Chondrocyte (in vitro differentiated cells): ENCODE measurements at places on chromosomes 16 and 17. TPM values are rescaled to one million over a fixed set of nuclear protein-coding genes. Genes with fewer than 3 reads are reported as not detected.

- no peak for DNase-seq
Measured at GRCh38 chr16:10776280-10776679, 32.6 kb downstream of the NUBP1 start.

DNA sequence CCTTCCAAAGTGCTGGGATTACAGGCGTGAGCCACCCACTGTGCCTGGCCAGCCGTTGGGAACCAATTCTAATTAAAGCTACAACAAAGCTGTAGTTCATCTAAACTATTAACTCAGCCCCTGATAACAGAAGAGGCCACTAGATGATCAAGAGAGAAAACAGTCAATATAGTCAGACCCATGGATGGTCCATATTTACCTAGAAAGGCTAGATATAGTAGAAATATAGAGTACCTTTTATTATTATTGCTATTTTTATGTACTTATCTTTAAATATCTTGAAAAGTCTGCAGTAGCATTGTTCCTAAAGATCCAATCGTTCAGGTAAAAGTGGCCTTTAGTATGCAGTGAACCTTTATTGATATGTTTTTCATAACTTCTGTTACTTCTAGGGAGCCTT, 43.2 kb downstream of the RNF213 start:
- peak; percentile 8 for DNase-seq

GRCh38 chr16:76511203-76511602, 234.0 kb downstream of the CNTNAP4 start:
- DNase-seq: no peak

GRCh38 chr16:19940195-19940594, 55.5 kb upstream of the GPRC5B start:
- no peak for DNase-seq

GRCh38 chr17:16882243-16882925, 89.5 kb downstream of the TNFRSF13B start:
- DNase-seq: no peak

- DNase-seq: no peak
Measured at GRCh38 chr17:56751145-56751738, 82.5 kb downstream of the C17orf67 start.

DNA sequence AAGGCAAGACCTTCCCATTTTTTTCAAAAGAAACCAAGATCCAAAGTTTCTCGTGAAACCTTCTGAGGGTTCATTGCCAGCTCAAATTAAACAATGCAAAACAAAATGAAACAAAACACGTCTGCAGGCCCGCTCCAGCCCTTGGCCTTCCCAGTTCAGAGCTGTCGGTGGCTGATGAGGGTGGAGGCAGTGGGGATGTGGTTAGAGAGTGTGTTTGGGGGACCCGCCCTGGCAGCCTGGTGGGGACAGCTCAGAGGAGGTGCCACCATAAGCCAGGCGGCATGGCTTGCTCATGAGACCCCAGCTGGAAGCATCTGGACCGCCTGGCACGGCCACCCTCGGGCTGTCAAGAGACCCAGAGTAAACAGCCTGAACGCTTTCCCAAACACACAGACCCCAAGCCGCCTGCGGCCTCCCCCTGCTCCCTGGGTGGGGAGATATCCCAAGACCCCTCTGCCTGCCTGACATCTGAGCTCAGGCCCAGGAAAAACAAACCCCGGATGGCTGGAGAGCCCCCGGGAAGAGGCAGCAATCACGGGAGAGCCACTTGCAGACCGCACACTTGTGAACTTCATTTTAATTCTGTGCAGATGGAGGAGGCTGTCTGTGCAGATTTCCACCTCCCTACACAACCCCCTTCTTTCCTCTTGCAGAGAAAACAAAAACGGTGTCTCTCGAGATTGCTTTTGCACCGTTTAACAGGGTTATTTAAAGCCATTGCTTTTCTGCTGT, 35.4 kb upstream of the LITAF start:
- DNase-seq: no peak

- DNase-seq: no peak
Measured at GRCh38 chr17:32569171-32570080, 82.6 kb downstream of the CDK5R1 start.

DNA sequence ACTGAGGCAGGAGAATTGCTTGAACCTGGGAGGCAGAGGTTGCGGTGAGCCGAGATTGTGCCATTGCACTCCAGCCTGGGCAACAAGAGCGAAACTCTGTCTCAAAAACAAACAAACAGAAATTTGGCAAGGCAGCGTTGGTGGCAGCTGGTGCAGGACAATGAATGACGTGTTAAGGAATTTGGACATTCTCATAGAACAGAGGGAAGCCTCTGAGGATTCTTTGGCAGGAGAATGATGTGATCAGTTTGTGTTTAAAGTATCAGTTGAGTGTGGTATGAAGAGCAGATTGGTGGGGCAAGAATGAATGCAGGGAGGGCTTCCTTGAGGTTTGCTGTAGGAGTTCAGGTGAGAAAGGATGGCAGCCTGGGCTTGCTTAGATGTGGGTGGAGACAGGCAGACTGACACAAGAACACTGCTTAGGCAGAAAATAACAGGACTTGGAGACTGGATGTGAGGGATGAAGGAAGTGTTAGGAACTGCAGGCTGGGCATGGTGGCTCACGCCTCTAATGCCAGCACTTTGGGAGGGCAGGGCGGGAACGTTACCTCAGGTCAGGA, 4.8 kb downstream of the CYB5D2 start:
- DNase-seq: no peak

- DNase-seq: no peak
Measured at GRCh38 chr16:49854188-49854795, 1.6 kb downstream of the ZNF423 start.

GRCh38 chr16:21656795-21657768, 4.7 kb upstream of the IGSF6 start:
- no peak for DNase-seq

- DNase-seq: peak; percentile 66
Measured at GRCh38 chr17:77691216-77692085, 267.1 kb upstream of the TNRC6C start.

GRCh38 chr17:44599298-44600175, 42.3 kb downstream of the FZD2 start:
- no peak for DNase-seq

- DNase-seq: no peak
Measured at GRCh38 chr17:32609085-32609484, 122.3 kb downstream of the CDK5R1 start.

DNA sequence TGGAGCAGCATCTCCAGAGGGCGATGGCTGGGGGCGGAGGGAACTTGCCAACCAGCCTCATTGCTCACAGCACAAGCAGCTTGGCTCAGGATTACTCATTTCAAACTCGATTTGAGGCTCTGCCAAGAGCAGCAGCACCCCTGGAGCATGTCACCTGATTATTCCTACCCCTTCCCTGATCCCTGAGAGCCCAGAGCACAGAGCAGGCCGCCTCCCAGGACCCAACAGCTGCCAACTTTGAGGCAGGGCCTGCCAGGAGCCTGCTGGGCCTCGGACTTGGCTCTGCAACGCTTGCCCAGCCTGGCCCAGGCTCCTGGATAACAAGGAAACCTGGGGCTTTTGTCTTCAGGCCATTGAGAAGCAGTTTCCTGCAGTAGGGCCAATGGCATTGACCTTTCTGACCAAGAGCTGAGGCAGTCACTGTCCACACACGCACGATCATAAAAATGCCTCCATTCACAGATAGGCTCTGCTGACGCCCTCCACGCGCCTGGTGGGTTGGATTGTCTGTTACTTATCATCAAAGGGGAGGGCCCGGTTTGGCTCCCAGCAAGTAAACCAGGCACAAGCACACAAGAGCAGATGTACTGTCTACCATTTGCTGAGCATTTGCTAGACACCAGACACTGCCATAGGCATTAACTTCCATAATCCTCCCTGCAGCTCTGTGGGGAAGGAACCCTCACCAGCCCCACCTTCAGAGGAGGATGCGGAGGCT, 406.6 kb upstream of the EEF2KMT start:
- no peak for DNase-seq

DNA sequence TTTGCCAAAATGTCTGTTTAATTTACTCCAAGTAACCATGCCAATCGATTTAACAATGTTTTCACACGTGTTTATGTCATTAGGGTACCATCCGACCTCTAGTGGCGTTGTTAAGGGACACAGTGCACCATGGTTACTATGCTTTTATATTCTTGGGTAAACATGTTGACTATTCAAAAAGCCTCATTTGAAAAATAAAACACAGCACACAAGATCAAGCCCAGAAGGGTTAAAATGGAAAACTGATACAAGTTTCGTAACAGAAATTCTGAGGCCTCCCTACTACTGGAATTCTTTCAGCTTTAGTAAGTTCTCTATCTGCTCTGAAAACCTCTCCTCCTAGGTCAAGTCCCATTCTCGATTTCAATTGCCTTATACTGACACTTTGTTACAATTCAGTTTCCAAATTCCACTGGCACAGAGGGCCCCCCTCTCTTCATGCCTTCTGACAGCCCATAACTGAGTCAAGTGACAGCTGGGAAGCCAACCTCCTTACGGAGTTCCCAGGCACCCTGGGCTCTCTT, 2.1 kb downstream of the CFAP20 start:
- DNase-seq: no peak

DNA sequence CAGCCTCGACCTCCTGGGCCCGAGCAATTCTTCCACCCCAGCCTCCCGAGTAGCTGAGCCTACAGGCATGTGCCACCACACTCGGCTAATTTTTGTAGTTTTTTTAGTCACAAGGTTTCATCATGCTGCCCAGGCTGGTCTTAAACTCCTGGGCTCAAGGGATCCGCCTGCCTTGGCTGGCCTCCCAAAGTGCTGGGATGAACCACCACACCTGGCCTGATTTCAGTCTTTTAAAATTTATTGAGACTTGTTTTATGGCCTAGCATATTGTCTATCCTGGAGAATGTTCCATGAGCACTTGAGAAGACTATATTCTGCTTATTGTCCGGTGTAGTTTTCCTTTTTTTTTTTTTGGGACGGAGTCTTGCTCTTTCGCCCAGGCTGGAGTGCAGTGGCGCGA, 18.5 kb downstream of the DNAI2 start:
- DNase-seq: no peak

DNA sequence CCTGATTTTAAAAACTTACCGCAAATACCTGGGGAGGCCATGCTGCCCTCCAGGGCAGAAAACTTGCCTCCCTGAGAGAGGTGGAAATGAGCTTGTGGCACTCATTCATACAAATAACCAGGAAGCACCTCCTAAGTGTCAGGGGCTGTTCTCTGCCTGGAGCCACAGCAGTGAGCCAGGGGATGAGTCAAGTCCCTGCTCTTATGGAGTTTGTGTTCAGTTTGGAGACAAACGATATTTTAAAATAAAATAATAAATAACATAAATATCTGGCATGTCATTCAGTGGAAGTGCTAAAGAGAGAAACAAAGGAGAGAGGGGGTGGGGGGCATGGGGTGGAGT, 313.8 kb downstream of the C16orf95 start:
- no peak for DNase-seq

GRCh38 chr16:22624800-22625533, 114.3 kb downstream of the NPIPB5 start:
- no peak for DNase-seq

GRCh38 chr17:42138749-42139492, 15.9 kb downstream of the RAB5C start:
- DNase-seq: no peak

DNA sequence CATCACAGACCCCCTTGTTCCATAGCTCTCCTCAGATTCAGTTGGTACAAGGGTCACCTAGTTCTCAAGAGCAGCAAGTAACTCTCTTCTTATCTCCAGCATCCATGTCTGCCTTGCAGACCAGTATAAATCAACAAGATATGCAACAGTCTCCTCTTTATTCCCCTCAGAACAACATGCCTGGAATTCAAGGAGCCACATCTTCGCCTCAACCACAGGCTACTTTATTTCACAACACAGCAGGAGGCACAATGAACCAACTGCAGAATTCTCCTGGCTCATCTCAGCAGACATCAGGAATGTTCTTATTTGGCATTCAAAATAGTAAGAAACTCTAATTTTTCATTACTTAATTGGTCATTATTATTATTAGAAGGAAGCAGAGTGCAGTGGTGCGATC, 32.4 kb downstream of the NQO1 start:
- no peak for DNase-seq

GRCh38 chr17:58318627-58319172, 9.9 kb downstream of the TSPOAP1 start:
- DNase-seq: peak; percentile 51

DNA sequence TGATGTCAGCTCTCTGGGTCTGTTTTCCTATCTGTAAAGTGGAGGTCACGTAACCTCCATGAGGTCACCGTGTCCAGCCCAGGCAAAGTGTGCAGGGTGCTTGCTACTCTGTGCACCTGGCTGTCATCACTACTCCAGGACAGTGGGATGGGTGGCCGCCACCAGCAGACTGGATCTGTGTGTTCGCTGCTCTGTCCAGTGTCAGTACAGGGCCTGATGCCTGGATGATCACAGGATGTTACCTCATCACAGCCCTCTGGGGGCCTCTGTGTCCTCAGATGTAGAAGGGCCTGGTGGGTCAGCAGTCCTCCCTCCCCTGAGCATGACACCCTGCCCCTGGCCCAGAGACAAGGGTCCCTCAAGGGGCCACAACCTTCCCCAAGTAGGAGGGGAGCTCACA, 80.0 kb downstream of the KCNJ18 start:
- DNase-seq: no peak

The TEKT1 gene
- not detected in 3 replicates for total RNA-seq

The HBQ1 gene
- total RNA-seq: 0.74 TPM in 1 of 3 replicates, not detected in the others

The WNT9B gene
- total RNA-seq: not detected in 3 replicates

The TLCD3A gene
- total RNA-seq: 26.8 to 28.2 TPM (median 27.2 TPM) in 3 replicates

The KRTAP4-6 gene
- not detected in 3 replicates for total RNA-seq

The GALR2 gene
- not detected in 3 replicates for total RNA-seq

The FBXL16 gene
- 0.53 to 0.87 TPM (median 0.82 TPM) in 3 replicates for total RNA-seq

The EVI2B gene
- total RNA-seq: 0.21 TPM in 1 of 3 replicates, not detected in the others

The INCA1 gene
- total RNA-seq: 0.74 to 1.5 TPM (median 0.85 TPM) in 3 replicates

The TNFRSF17 gene
- not detected in 3 replicates for total RNA-seq

The KRTAP4-9 gene
- not detected in 3 replicates for total RNA-seq

The KRT40 gene
- not detected in 3 replicates for total RNA-seq

The TMEM204 gene
- 2.9 to 9.7 TPM (median 8.4 TPM) in 3 replicates for total RNA-seq

The SLC16A3 gene
- total RNA-seq: 53.3 to 206 TPM (median 189 TPM) in 3 replicates

The QRICH2 gene
- 4.7 to 5.2 TPM (median 5.0 TPM) in 3 replicates for total RNA-seq

The KRTAP29-1 gene
- not detected in 3 replicates for total RNA-seq

The RAP1GAP2 gene
- total RNA-seq: 3.3 to 5.5 TPM (median 3.4 TPM) in 3 replicates
